Activated naive CD8-positive, alpha-beta T cell treated with anti-CD3 and anti-CD28 coated beads for 36 hours (primary cell): ENCODE measurements at places on chromosomes 4 and X.

DNA sequence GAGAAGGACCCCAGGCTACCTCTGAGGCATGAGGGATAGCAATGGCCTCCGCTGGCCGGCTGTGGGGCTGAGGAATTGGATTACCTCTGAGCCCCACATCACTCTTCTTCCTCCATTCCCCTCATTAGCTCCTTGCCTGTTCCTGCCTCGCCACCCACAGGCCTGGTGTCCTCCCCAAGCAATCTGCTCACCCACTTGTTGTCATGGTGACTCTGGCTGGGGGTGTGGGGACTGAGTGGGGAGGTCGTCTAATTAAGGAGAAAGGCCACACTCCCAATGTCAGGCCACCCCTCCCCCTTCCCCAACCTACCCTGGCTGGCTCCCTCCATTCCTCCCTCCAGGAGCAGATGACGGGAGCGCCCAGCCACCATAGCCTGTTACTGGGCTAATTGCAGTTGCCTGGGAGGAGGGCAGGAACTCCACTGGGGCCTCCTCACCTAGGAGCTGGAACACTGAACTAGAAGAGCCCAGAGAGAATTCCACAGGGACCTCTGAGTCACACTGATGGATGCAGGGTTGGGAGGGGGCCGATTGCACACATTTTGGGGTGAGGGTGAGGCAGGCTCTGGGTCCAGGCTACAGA is 20.7 kb downstream of the NALF2 start:
- no peak for DNase-seq

DNA sequence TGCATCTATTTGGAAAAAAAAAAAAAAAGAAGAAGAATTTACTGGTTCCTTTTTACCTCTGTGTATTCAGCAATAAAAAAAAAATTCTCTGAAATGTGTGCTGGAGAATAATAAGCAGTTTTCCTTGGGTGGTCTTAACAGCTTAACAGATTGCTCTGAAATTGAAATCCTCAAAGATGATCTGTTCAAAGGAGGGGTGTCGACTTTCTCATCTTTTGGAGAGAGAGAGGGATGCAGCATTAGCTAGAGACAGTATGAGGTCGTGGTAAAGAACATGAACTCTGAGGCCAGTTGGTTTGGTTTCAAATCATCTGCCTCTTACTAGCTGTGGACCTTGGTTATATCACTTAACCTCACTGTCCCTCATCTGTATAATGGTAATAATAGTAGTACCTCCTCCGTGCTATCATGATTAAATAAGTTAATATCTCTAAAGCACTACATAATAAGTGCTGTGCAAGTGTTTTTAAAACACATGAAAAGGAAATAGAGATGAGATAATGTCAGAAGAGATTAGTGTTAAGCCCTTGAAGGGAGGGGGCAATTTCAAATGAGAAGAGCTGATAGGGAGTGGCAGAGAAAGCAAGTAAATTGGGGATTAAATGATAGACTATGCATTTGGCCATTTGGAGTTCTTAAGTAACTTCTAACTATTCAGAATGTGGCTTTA is 109.9 kb upstream of the LIMCH1 start:
- DNase-seq: no peak

DNA sequence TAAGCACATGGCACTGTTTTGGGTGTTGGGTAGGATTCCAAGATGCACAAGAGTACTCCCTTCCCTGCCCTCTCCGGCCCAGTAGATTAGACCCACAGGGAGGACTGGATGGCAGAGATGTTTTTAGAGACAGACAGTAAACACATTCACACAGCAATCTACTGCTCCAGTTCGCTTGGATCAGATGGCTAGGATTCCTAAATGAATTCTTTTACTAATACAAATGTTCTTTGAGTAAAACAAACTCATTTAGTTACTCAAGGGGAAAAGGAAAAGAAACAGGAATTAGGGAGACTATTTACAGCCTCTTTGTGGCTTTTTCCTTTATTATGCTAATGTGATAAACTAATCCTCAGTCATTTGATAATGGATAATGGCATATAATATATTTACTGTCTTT is 5.9 kb downstream of the SNX25 start:
- DNase-seq: no peak

DNA sequence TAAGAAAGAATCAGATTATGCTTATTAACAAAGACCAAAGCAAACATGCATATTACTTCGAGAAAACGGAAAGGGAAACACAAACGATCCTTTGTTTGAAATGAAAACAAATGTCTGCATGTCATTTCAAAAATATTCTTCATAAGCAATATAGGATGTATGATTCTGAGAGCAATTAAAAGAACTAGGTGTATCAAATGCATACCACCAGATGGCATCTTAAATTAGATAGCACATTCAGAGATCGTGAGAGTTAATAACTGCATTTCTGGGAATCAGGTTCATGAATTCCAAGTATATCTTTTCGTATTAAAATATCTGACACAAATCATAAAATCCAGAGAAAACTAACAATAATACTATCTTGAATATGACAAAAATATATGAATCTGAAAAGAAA is 159.5 kb downstream of the PPP3CA start:
- no peak for DNase-seq

DNA sequence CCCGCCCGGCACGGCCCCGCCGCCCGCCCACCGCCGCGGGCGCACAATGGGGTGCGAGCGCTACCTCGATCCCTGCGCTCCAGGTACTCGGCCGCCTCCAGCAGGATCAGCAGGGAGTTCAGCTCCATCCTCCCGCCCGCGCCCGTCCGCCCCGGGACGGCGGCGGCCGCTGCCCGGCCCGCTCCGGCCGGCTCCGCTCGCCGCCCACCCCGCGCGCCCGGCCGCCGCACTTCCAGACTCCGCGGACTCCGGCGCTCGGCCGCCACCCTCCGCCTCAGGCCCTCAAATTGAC is at the start of gene MXD4:
TSS of gene MXD4 (minus strand) at position 257 of the 292 bp plus-strand sequence. CDS start at position 128, 129 bp downstream.
- DNase-seq: no peak
